A549 treated with CORT108297 at 1 μM for 4 hours (cell line): ENCODE measurements at places on chromosomes 12 and 14. TPM values are rescaled to one million over a fixed set of nuclear protein-coding genes. Genes with fewer than 3 reads are reported as not detected.

The MSI1 gene
- 1.1 to 1.4 TPM (median 1.2 TPM) in 5 replicates for total RNA-seq

The BDKRB2 gene
- total RNA-seq = 1.9 to 3.3 TPM (median 2.9 TPM) in 5 replicates

The AQP5 gene
- not detected in 5 replicates for total RNA-seq

The SSPN gene
- total RNA-seq = 0.42 to 0.55 TPM (median 0.53 TPM) in 5 replicates

The KTN1 gene
- 87.4 to 173 TPM (median 108 TPM) in 5 replicates for total RNA-seq

The SLC10A1 gene
- total RNA-seq = not detected in 5 replicates
